CD4-positive, alpha-beta T cell treated with Interleukin-17A for 4 hours (primary cell): ENCODE measurements at places on chromosomes 7 and 10.

DNA sequence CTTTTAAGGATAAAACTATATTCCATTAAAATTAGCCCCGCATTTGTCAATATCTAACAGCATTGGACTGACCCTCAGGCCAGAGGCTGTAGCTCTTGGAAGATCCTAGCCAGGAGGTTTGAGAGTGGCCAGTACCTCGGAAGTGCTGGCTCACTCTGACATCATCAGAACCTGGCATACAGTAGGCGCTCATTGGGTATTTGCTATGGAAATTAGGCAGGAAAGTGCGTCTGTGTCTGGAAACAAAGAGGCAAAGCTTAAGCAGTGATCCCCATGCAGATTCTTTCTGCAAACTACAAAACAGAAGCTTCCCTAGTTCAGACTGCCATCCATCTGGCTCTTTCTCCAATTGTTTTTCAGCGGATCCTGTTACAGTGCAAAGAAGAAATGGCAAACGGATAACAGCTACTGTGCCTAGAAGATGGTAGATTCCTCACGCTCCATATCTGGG is 1.7 kb upstream of the PRKCQ start:
- no peak for DNase-seq

GRCh38 chr7:82965088-82966036 is 197.3 kb downstream of the PCLO start:
- DNase-seq: no peak

GRCh38 chr7:20797042-20797461 is 10.4 kb upstream of the SP8 start:
- no peak for DNase-seq

- DNase-seq: no peak
Observed at GRCh38 chr7:111729483-111729882, 167.2 kb upstream of the IMMP2L start.

GRCh38 chr7:129721068-129721467 is 109.5 kb downstream of the NRF1 start:
- DNase-seq: no peak

- no peak for DNase-seq
Observed at GRCh38 chr7:19772306-19772705, 1.1 kb downstream of the TMEM196 start.

- DNase-seq: no peak
Observed at GRCh38 chr10:3173171-3173878, 743 bp upstream of the PITRM1 start.

DNA sequence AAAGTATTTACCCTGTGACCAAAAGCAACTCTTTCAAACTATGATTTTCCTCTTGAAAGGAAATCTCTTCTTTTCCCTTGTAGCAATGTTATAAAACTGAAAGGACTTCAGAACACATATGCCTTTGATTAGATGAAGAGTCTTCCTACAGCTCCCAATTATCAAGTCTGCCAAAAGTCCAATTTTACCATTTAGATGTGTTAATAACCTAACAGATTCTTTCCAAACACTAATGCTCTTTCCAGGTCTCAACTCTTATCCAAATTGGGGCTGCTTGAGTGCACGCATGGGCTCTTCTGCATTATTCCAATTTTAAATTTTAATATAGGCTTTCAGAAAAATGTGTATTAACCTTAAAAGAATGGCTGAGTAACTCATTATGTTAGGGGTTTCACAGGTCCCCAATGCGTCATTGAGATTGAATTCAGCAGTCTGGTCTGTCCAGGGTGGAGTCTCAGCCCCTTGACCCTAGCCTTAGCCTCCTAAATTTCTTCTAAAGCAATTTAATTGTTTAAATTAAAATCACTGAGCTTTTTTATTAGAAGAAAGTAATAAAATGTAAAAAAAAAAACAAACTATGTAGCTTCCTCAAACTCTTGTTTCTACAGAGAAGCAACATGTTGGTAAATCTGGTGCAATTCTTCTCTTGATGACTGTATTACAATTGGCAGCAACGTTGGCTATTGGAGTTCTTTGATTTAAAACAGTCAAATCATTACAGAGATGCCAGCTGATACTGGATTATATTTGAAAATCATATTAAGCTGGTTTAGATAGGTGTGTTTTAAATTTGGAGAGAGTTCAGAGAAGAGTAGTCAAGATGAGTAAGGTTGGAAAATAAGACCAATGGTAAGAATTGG is 170.4 kb downstream of the DKK1 start:
- DNase-seq: no peak

- DNase-seq: no peak
Observed at GRCh38 chr10:93077860-93078337, 4.2 kb downstream of the CYP26A1 start.

DNA sequence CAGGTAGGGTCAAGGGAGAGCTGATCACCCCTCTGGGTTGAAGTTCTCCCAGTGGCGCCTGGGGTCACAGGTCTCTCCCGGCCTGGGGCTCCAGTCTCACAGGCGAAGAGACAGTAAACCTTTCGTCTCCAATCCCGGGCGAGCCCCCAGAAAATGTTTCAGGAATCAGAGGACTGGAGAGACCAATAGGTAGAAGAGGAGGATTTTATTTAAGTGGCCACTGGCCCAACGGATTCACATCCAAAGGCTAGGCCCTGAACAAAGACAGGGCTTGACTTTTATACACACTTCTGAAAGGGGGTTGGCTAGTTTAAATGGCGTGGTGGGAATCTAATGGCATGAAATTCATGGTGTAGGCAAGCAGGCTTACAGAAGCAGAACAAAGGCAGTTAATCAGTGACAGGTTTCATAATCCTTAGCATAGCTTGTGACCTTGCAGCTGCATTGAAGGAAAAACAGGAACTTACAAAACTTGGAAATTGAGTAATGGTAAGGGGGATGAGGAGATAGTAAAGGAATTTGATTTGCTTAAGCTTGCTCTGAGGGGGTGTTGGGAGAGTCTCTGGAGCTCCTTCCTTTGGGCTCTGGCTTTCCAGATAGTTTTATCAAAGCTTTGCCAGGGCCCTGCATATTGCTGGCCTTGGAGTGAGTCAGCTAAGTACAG is 105.5 kb downstream of the TRIM24 start:
- no peak for DNase-seq

DNA sequence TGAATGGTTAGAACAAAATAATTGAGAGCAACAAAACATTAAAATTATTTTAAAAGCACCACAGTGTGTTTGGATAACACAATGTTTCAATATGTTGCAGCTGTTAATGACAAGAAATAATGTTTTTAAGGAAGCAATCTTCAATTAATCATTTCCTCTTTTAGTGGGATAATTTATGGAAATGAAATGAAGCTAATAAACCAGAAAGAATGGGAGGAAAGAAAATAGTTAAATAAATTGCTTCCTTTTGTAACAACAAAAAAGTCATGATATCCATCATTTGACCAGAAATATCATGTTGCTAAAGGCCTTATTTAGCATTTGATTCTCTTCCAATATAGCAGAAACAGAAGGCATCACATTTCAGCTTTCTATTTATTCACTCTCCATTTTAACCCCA is 224.5 kb downstream of the SEMA3A start:
- no peak for DNase-seq

DNA sequence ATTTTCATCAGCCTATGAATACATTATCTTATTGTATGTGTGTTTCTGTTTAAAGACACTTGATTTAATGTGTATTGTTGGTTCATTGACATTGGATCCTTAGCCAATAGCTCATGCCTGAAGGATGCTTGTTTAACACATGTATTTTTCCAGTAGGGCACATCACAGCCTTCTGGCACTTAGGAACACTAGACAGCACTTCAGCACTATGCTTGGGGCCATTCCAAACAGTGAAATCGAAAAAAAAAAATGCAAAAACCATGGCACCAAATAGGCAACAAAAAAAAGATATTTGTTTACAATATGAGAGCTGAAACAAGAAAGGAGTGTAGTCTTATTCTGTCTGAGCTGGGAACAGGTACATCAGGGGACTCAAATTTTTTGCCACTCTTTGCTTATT is 262.8 kb downstream of the SLC25A13 start:
- no peak for DNase-seq

DNA sequence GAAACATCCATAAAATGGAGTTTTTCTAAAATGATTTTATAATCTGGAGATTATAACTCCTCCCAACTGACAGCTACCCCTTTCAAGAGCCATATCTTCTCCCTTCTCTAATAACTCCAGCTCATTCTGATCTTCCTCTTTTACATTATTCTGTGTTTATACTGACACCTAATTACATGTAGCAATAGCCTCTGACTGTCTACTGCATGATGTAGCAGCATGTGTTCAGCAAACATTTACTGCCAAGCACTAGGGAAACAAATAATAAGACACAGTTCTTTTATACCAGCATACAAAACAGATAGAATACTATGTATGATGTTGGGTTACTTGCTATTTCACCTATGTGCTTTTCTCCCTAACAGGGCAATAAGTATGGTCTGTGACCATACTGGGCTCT is 20.7 kb downstream of the RBM28 start:
- no peak for DNase-seq

DNA sequence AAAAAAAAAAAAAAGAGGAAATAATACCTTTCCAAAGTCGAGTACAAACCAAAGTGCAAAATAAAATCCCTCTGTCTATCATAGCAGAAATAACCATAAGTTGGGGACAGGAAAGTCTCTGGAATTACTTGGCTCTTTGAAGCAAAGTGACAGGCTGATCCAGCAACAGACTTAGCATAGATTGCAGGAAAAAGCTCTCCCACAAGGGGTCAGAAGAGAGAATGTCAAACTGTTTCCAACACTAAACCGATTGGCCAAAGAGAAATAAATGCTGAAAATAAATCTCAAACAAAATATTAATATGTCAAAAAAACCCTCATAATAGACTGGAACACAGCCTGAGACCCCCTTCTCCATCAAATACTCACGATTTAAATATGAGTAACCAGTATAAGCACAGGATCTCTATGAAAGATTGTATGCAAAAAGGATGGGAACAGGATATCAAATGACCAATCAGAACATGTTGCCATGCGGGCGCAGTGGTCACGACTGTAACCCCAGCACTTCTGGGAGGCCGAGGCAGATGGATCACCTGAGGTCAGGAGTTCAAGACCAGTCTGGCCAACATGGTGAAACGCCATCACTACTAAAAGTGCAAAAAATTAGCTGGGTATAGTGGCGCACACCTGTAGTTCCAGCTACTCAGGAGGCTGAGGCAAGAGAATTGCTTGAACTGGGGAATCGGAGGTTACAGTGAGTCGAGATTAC is 1000.7 kb upstream of the LRRN3 start:
- peak; percentile 3 for DNase-seq

DNA sequence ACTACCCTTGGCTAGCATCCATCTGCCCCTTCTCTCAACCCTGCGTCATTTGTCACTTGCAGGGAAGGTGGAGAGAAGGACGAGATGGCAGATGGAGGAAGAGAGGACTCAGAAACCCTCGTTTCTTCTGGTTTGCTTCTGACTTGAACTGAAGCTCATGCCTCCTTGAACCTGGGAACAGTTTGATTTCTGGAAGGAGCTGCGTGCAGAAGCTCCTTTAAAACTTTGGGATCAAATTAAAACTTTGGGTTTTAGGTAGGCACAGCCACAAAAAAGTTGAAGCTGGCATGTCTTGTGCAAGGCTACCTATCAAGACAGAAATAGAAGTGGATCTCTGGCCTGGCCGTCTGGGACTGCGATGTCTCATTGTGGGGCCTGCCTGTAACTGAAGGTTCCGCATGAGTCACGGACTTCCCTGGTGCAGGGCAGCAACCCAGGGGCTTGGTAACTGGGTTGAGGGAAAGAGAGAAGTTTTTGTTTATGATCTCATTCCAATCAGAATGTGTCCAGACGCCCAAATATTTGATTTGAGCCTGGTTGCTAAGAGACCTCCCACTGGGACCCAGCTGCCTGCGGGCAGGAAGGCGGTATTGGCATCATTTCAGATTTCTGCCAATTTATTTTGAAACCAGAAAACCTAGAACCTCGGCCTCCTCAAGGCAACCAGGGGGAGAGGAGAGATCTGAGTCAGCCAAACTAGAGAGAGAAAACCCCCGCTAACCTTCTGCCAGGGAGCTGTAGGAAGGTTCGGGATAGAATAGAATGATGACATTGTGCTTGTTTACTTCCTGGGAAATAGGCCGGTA is 15.8 kb upstream of the CAMK1D start:
- DNase-seq: peak; percentile 49

GRCh38 chr10:21494191-21495001 is 31.1 kb downstream of the SKIDA1 start:
- DNase-seq: peak; percentile 36

DNA sequence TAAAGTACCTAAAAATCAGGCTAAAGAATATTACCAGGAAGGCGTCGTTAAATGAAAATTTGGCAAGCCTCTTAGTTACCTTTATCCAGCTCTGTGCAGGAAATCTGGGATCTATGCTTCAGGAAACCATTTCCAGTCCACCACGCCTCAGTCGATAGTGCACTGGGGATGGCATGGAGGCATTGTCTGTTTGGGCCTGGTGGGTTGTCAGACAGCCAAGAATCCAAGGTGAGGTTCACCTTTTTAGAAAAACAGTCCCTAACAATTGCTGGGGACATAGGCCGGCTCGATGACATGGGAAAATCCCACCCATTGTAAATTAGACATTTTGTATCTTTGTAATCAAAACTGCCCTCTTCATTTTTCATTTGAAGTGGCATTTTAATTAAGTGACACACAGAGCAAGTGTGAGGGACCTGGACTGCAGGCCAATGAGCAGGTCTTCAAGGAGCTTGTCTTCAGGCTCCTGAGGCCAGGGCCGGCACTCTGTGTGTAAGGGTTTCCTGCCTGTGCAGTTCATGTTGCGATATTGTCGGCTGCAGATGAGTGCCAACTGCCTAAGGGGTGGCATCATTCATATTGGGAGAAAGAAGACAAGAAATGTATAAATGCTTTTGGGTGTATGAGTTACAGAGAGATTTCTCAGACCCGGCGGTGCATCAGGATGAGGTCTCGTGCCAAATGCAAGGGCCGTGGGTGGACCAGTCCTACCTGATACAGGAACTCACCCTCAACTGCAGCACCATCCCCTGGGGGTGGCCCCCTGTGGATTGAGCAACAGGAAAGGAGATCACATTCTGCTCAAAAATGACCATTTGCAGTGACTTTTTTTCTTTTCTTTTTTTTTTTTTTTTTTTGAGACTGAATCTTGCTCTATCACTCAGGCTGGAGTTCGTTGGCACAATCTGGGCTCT is 80.8 kb downstream of the PTPRE start:
- DNase-seq: no peak

GRCh38 chr10:62900829-62901571 is 84.8 kb upstream of the EGR2 start:
- DNase-seq: no peak

- no peak for DNase-seq
Observed at GRCh38 chr10:15860692-15861201, 440 bp upstream of the MINDY3 start.

DNA sequence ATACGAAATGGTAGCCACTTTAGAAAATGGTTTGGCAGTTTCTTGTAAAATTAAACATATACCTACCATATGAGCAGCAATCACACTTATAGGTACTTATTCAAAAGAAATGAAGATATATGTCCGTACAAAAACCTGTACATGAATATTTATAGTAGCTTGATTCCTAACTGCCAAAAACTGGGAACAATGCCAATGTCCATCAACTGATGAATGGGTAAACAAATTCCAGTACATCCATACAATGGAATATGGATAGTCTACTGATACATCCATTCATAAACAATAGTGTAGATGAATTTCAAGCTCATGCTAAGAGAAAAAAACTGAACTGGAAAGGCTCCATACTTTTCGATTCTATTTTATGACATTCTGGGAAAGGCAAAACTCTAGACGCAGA is 68.5 kb downstream of the AGK start:
- no peak for DNase-seq
